T-helper 2 cell treated with Interferon-gamma antibody and Interleukin-4, amounts not matched to agents 100 ng/mL and 5 ng/mL, for 36 hours (primary cell): ENCODE measurements at places on chromosomes 4 and X. TPM values are rescaled to one million over a fixed set of nuclear protein-coding genes. Genes with fewer than 3 reads are reported as not detected.

Gene TRO
- 0.64 and 1.2 TPM in 2 replicates for total RNA-seq

Gene MAP7D2
- total RNA-seq, result 0.23 and 0.30 TPM in 2 replicates

Gene L1CAM
- total RNA-seq, result 6.3 and 8.5 TPM in 2 replicates

Gene NAT8L
- 1.8 and 2.0 TPM in 2 replicates for total RNA-seq

Gene SLC25A6
- total RNA-seq, result 236 and 237 TPM in 2 replicates

Gene AMER1
- total RNA-seq, result 3.7 TPM in 2 replicates

Gene POLA1
- 36.6 and 38.7 TPM in 2 replicates for total RNA-seq

Gene MAGEA8
- total RNA-seq, result not detected in 2 replicates

Gene CXCL3
- total RNA-seq, result not detected in 2 replicates

Gene SSX4
- total RNA-seq, result not detected in 2 replicates

Gene CCNA2
- total RNA-seq, result 85.0 and 88.3 TPM in 2 replicates

Gene LRCH2
- total RNA-seq, result not detected in 2 replicates

Gene ABLIM2
- 0.09 and 0.43 TPM in 2 replicates for total RNA-seq

Gene DYNLT3
- 12.4 TPM in 2 replicates for total RNA-seq

Gene CDS1
- 0.05 TPM in 1 of 2 replicates, not detected in the other for total RNA-seq

Gene ZMYM3
- 20.9 and 21.8 TPM in 2 replicates for total RNA-seq

Gene WWC2
- total RNA-seq, result 0.05 TPM in 1 of 2 replicates, not detected in the other

Gene DNASE1L1
- 21.2 and 24.8 TPM in 2 replicates for total RNA-seq

Gene NPFFR2
- total RNA-seq, result not detected in 2 replicates

Gene MAB21L2
- 0.05 TPM in 1 of 2 replicates, not detected in the other for total RNA-seq

Gene MGAT4D
- total RNA-seq, result not detected in 2 replicates

Gene CLCN4
- total RNA-seq, result 0.05 TPM in 1 of 2 replicates, not detected in the other

Gene CT45A10
- not detected in 2 replicates for total RNA-seq

Gene PGAM4
- 0.57 TPM in 1 of 2 replicates, not detected in the other for total RNA-seq

Gene NUDT11
- 1.6 and 2.1 TPM in 2 replicates for total RNA-seq

Gene MUC7
- not detected in 2 replicates for total RNA-seq

Gene ADH6
- not detected in 2 replicates for total RNA-seq

Gene RASSF6
- total RNA-seq, result not detected in 2 replicates

Gene BRS3
- total RNA-seq, result not detected in 2 replicates

Gene MAGEH1
- 14.0 and 14.5 TPM in 2 replicates for total RNA-seq

Gene GLRB
- not detected in 2 replicates for total RNA-seq

Gene MEPE
- not detected in 2 replicates for total RNA-seq

Gene PLXNA3
- total RNA-seq, result 29.0 and 29.8 TPM in 2 replicates

Gene HS3ST1
- 0.64 and 0.93 TPM in 2 replicates for total RNA-seq

Gene FSTL5
- total RNA-seq, result not detected in 2 replicates

Gene PFKFB1
- 0.27 and 0.50 TPM in 2 replicates for total RNA-seq

Gene HELT
- total RNA-seq, result not detected in 2 replicates

Gene DCAF12L2
- total RNA-seq, result not detected in 2 replicates

Gene PRR27
- not detected in 2 replicates for total RNA-seq

Gene DHRSX
- total RNA-seq, result 19.1 and 19.8 TPM in 2 replicates

Gene STK32B
- not detected in 2 replicates for total RNA-seq

Gene NEUROG2
- total RNA-seq, result not detected in 2 replicates

Gene RBM47
- 3.8 and 3.9 TPM in 2 replicates for total RNA-seq

Gene UBE2A
- total RNA-seq, result 65.0 and 67.8 TPM in 2 replicates

Gene SRPX2
- not detected in 2 replicates for total RNA-seq

Gene ZMAT1
- 3.7 and 3.8 TPM in 2 replicates for total RNA-seq

Gene GUCY1A1
- not detected in 2 replicates for total RNA-seq

Gene NR0B1
- not detected in 2 replicates for total RNA-seq

Gene DCLK2
- total RNA-seq, result 0.16 and 0.27 TPM in 2 replicates

Gene SEL1L3
- total RNA-seq, result 59.9 and 63.4 TPM in 2 replicates

Gene ARHGEF6
- 162 and 164 TPM in 2 replicates for total RNA-seq

Gene UPF3B
- total RNA-seq, result 10.3 and 11.2 TPM in 2 replicates

Gene WDR1
- total RNA-seq, result 506 and 507 TPM in 2 replicates

Gene SLC16A2
- 0.07 TPM in 1 of 2 replicates, not detected in the other for total RNA-seq

Gene SLC25A14
- 12.2 and 13.2 TPM in 2 replicates for total RNA-seq

Gene TMEM271
- total RNA-seq, result not detected in 2 replicates

Gene MAGIX
- total RNA-seq, result 1.8 and 2.3 TPM in 2 replicates

Gene MOB1B
- total RNA-seq, result 15.8 and 16.1 TPM in 2 replicates

Gene GPC3
- 0.45 and 0.59 TPM in 2 replicates for total RNA-seq
